NCI-H1105 treated with DMSO at 0.1 percent for 48 hours (cell line): ENCODE measurements at places on chromosomes 4 and X.
A peak's percentile ranks its signal among the peaks of the same experiment; 100 is the strongest.

- DNase-seq: peak; percentile 51
Observed at GRCh38 chr4:89434364-89434988, 126.9 kb upstream of the GPRIN3 start.

GRCh38 chr4:24657768-24658617 is 73.6 kb upstream of the DHX15 start:
- DNase-seq: no peak

GRCh38 chr4:6680372-6681034 is 13.2 kb upstream of the S100P start:
- DNase-seq: no peak

GRCh38 chr4:138734746-138735145 is 280.8 kb upstream of the NOCT start:
- DNase-seq: no peak

DNA sequence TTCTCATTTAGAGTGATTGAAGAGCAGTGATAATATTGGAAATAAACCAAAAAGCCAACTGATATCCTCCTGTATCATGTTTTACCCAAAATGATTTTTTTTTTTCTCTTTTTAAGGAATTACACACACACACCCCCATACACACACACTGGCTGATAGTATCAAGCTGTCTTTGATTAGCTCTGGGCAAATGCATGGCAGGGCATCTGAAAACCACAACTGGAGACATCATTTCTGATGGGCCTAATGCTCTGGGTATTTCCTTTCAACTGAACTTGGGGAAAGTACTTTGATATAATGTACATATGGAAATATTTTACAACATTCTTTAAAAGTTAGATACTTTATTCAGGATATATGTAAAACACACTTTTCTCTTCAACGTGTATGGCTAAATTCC is 14.2 kb upstream of the OSTC start:
- no peak for DNase-seq

- no peak for DNase-seq
Observed at GRCh38 chr4:98689507-98690174, 31.2 kb upstream of the TSPAN5 start.

GRCh38 chr4:18252052-18252451 is 230.5 kb upstream of the LCORL start:
- no peak for DNase-seq

- DNase-seq: peak; percentile 16
Observed at GRCh38 chr4:72701987-72702819, 133.2 kb upstream of the ADAMTS3 start.

GRCh38 chr4:37109756-37110155 is 134.8 kb upstream of the NWD2 start:
- DNase-seq: no peak

- no peak for DNase-seq
Observed at GRCh38 chrX:75638332-75638731, 115.5 kb upstream of the ZDHHC15 start.

DNA sequence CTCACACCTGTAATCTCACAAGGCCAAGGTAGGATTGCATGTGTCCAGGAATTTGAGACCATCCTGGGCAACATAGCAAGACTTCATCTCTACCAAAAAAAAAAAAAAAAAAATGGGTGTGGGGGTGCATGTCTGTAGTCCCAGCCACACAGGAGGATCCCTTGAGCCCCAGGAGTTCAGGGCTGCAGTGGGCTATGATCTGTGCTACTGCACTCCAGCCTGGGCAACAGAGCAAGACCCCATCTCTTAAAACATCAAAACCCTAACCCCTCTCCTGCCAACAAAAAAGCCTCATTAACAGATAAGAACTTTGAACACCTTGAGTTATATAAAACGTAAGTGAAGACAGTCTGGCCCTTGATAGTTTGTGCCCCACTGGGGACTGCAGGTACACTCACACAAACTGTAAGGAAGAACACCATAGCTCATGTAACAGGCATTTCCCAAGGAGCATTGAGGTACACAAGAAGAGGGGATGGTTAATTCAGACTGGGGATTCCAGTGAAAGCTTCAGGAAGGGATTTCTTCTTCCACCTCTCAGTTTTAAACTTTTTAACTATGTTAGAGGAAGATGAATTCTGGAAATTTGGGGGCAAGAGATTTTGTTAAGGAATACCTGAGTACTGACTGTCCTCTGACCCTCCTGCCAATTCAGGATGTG is 34.7 kb downstream of the RBPJ start:
- no peak for DNase-seq
